Thoracic aorta (tissue), 2 donors: ENCODE measurements at places on chromosomes 11 and 22.

DNA sequence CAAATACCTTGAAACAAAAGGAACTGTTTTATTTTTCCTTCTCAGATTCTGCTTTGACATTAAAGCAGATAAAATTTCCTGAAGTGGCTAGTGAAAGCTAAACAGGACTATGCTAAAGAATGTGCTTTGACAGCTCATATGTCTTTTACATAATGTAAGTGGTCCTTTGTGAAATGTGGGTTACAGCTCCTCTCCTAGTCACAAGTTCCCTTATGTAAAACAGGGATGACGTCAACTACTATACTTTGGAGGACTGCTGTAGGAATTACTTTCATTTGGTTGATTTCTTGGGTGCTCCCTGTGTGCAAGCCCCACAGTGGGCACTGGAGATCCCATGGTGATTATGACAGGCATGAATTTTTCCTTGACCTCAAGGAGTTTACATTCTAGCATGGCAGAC lies 216.6 kb upstream of the NARS2 start:
- no peak for DNase-seq

DNA sequence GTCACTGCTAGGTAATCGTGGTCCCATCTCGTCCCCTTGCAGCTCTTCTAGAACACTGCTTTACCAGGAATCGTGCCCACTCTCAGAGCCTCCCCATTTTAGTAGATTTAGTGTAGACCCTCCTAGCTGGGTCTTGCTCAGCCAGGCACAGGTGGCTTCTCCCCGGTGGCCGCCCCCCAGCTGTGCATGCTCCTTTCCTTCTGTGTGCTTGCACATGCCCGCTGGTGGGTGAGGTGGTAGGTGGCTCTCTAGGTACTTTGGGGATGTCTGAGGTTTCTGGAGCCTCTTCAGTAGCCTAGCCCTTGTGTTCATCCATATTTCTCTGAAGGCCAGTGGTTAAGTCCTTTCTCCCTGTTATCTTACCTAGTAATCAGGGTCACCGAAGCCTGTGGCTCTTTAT lies 5.6 kb downstream of the TUB start:
- DNase-seq = no peak

DNA sequence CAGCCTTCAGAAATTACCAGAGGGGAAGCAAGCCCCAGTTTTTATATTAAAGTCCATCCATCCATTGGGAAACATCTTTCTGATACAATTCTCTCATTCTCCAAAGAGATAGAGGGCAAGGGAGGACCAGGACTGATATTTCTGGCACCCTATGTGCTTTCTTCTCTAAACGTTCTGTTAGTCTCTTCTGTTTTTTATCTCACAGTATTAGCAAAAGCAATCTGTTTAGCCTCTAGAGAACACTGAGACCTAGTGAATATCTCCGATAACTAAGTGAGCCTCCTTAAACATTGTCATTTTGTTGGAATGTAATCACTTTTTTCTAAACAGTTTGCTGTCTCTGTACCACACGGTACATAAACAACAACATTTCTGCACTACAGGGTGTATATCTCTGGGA lies 464.6 kb downstream of the JRKL start:
- DNase-seq = no peak

DNA sequence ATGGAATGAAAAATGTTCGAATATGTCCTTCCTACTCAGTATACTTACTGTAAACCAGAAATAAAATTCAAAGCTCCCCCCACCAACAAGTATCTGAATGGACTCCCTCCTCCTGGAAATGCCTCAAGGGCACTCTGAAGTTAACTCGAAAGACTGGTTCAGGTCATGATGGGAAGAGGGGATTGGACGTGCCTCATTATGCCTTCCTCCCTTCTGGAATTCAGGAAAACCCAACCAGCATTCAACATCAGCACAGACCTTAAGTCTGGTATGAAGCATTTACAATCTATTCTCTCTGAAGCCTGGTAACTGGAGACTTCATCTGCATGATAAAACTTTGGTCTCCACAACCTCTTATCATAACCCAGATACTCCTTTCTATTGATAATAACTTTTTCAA lies 428.3 kb upstream of the RAG2 start:
- DNase-seq = no peak
